ENCODE measurements at places on chromosomes 12 and 14.

- H3K4me3 ChIP-seq, result no peak overlapping the region
- no peaks in the 10 kb centered on the region for H3K4me1 ChIP-seq
- no peak overlapping the region for H3K27ac ChIP-seq
These were observed 60.4 kb downstream of the TTC9 start for GRCh38 chr14:70702161-70702560.

DNA sequence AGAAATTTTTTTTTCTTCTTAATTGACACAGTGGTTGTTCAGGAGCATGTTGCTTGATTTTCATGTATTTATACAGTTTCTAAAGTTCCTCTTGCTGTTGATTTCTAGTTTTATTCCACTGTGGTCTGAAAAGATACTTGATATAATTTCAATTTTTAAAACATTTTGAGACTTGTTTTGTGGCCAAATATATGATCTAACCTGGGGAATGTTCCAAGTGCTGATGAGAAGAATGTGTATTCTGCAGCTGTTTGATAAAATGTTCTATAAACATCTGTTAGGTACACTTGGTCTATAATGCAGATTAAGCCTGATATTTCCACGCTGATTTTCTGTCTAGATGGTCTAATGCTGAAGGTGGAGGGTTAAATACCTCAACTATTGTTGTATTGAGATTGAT lies 151.4 kb upstream of the IFNG-AS1 start:
- no peaks in the 10 kb centered on the region for H3K4me1 ChIP-seq
- H3K4me3 ChIP-seq, result no peak overlapping the region
- DNase-seq, result no peak
- no peak overlapping the region for H3K27ac ChIP-seq
- H3K27me3 ChIP-seq, result peaks cover 21% of the 10 kb centered on the region

DNA sequence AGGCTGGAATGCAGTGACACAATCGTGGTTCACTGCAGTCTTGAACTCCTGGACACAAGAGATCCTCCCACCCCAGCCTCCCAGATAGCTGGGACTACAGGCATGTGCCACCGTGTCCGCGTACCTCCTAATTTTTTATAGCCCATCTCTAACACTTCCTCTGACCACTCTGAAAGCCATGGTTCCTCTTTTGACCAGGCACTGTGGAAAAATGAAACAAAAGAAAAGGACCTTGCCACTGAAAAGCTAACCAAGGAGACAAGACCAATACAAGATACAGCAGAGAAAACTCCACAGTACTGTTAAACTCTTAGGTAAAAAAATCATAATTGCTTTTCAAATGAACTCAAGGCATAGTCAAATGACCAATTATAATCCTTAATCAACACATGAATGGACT lies 233.3 kb downstream of the NEDD1 start:
- peaks cover 17% of the 10 kb centered on the region for H3K27me3 ChIP-seq
- no peak for DNase-seq
- H3K27ac ChIP-seq, result no peak overlapping the region
- no peaks in the 10 kb centered on the region for H3K36me3 ChIP-seq
- H3K4me3 ChIP-seq, result no peak overlapping the region

DNA sequence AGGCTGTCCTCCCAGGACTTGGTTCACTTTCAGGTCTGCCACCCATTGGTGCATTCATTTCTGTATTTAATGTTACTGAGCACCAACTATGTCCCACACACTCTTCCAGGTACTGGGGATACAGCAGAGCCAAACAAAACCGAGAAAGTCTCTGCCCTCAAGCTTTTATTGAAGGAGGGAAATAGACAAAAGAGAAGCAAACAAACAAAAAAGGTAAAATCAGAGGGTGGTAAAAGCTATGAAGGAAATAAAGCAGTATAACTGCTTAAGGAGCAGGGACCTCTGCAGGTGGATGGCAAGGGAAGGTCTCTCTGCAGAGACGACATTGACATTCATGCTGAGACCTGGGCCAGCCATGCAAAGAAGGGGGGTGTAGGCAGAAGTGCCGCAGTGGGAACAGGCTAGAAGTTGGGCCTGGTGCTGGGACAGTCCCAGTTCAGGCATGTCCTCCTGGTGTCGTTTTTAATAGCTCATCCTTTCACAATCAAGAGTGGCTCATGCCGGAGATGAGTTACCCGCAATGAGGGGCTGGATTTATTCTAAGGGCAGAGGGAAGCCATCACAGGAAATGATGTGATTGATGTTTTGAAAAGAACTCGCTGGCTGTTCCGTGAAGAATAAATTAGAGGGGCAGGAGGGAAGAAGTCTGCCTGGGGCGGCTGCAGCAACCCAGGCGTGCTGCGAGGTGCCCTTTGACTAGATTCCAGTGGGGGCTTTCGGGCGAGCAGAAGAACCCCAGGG lies 72.8 kb downstream of the IRF2BPL start:
- H3K4me1 ChIP-seq, result peaks cover 67% of the 10 kb centered on the region
- H3K36me3 ChIP-seq, result no peaks in the 10 kb centered on the region
- DNase-seq, result peak; percentile 88
- H3K4me3 ChIP-seq, result peak overlapping the region; percentile 83
- peak overlapping the region; percentile 88 for H3K27ac ChIP-seq
- H3K27me3 ChIP-seq, result no peaks in the 10 kb centered on the region

DNA sequence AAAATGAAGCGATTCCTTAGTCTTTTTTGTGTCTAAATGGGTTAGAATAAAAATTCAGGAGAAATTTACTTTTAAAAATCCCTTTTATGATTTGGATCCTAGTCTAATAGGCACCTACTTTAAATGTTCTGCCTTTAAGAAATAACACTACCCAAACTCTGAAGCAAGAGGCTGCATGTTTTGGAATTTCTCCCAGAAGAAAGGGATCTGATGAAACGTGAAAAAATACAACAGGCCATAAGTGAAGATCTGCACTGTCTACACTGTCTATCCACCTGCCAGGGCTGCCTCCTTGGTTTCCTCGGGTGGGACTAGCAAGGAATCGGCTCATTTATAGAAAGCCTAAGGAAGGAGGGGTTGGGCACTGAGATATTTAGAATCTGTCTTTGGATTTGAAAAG lies 22.1 kb downstream of the ACVR1B start:
- peak overlapping the region; percentile 87 for H3K27ac ChIP-seq
- no peaks in the 10 kb centered on the region for H3K27me3 ChIP-seq
- no peak for DNase-seq
- H3K4me1 ChIP-seq, result peaks cover 91% of the 10 kb centered on the region
- H3K4me3 ChIP-seq, result peak overlapping the region; percentile 74
- peaks cover 7% of the 10 kb centered on the region for H3K36me3 ChIP-seq

DNA sequence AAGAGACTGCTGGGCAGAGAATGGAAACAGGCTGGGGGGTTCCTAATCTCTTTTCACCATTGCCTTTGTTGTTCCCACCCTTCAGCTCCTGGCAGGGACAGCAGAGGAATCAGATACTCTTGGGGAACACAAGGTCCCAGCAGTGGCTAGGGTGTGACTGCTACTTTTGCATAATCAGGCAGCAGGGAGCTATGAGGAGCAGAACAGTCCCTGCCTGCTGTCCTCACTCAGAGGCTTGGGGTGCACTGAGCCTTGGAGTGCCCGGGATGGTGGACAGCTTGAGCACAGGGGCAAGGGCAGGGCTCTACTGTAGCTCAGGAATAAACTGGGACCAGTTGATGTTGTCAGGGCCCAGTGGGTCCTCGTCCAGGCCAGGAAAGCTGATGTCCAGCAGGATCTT lies 1.5 kb upstream of the TEX52 start:
- H3K36me3 ChIP-seq, result peaks cover 7% of the 10 kb centered on the region
- no peak overlapping the region for H3K27ac ChIP-seq
- no peaks in the 10 kb centered on the region for H3K4me1 ChIP-seq

All from natural killer cell treated with Interleukin-12 subunit alpha and Interleukin-12 subunit beta and Interleukin-15 and Interleukin-18, amount 100 ng/mL, for 72 hours (primary cell).